Activated CD8-positive, alpha-beta memory T cell treated with anti-CD3 and anti-CD28 coated beads, Interleukin-2, amount 10 ng/mL, durations not matched to agents 7 days and 5 days (primary cell): ENCODE measurements at places on chromosomes 3 and 15. TPM values are rescaled to one million over a fixed set of nuclear protein-coding genes. Genes with fewer than 3 reads are reported as not detected.
A peak's percentile ranks its signal among the peaks of the same experiment; 100 is the strongest.

The PCSK6 gene
- 0.44 TPM for total RNA-seq

The DBR1 gene
- total RNA-seq = 23.0 TPM

The DNAH12 gene
- 0.06 TPM for total RNA-seq

The ISLR gene
- total RNA-seq = not detected

The LRRIQ4 gene
- total RNA-seq = 0.23 TPM

The PPM1L gene
- 5.0 TPM for total RNA-seq

The ERICH6 gene
- not detected for total RNA-seq

DNA sequence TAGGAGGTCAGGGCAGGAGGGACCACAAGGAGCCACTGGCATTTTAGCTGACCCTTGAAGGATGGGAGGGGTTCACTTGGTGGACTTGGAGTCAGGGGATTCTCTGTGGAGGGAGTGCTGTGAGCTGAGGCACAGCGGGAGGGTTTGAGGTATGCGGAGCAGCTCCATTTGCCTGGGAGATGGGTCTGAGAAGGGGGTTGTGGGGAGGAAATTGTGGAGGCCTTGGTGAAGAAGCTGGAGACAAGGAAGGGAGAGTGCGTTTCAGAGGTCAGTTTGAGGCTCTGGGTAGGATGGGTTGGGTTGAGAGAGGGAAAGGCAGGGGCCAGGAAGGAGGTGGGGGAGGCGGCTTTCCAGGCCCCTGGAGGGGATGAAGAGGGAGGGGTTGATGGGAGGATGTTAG lies 20.2 kb downstream of the PLEKHO2 start:
- DNase-seq = no peak
- peaks cover 14% of the 10 kb centered on the region for H3K4me1 ChIP-seq
- H3K27ac ChIP-seq = peak overlapping the region; percentile 30
- H3K36me3 ChIP-seq = peaks cover 33% of the 10 kb centered on the region

DNA sequence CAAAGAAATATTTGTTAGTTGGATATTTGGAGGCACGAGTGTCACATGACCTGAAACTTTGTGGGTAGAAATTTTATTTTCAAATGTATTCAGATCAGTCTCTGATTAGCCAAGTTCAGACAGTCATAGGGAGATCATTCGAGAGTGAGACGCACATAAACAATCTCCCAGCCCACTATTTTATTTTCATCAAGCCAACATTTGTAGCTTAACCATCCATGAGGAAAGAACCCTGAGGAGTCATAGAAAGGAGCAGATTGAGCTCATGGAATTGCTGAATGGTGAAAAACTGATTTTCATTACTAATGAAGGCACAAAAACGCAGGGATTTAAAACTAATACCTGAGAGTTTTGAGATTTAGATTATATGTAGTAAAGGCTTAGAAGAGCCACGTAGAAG lies 548.7 kb downstream of the NSUN3 start:
- H3K4me3 ChIP-seq = no peak overlapping the region
- H3K36me3 ChIP-seq = no peaks in the 10 kb centered on the region
- no peaks in the 10 kb centered on the region for H3K27me3 ChIP-seq
- no peak overlapping the region for H3K27ac ChIP-seq

DNA sequence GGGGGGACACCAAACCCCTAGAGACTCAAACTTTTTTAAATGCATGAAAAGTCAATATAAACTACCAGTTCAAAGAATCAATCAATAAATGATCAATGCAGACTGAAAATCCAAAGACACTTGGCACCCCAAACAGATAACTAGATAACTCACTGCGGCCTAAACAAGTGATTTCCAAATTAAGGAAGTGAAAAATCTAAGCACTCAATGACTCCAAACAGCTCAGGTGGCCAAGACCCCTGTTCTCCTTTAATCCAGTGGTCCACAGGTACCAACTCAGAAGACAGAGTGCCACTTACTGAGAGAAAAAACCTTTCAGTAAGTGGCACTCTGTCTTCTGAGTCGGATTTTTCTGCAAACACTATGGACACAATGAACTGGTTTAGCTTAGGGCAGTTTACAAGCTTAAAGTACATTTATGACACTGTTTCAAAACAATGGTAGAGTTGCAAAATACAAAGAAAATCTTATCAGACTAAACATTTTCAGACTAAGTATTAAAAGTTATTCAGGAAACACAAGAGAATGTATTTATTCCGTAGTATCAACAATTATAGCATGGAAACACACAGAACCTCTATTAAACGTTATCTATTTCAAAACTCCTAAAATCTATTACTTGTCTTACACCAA lies 4.7 kb downstream of the DLG1 start:
- DNase-seq = no peak
- H3K4me3 ChIP-seq = no peak overlapping the region
- peaks cover 39% of the 10 kb centered on the region for H3K4me1 ChIP-seq
- no peak overlapping the region for H3K27ac ChIP-seq

GRCh38 chr3:28576614-28577200 lies 228.1 kb upstream of the AZI2 start:
- no peak overlapping the region for H3K4me3 ChIP-seq
- H3K36me3 ChIP-seq = no peaks in the 10 kb centered on the region
- no peak for DNase-seq
- peak overlapping the region; percentile 11 for H3K27ac ChIP-seq

- DNase-seq = no peak
- H3K27ac ChIP-seq = peak overlapping the region; percentile 44
- H3K36me3 ChIP-seq = peaks cover 36% of the 10 kb centered on the region
- no peak overlapping the region for H3K4me3 ChIP-seq
- H3K27me3 ChIP-seq = no peaks in the 10 kb centered on the region
These were observed 5.6 kb downstream of the LIMD1 start for GRCh38 chr3:45599984-45600650.
